ENCODE measurements at places on chromosomes 11 and 22.

- no peak for DNase-seq
Measured at GRCh38 chr11:133064152-133064877, 468.0 kb downstream of the OPCML start.

DNA sequence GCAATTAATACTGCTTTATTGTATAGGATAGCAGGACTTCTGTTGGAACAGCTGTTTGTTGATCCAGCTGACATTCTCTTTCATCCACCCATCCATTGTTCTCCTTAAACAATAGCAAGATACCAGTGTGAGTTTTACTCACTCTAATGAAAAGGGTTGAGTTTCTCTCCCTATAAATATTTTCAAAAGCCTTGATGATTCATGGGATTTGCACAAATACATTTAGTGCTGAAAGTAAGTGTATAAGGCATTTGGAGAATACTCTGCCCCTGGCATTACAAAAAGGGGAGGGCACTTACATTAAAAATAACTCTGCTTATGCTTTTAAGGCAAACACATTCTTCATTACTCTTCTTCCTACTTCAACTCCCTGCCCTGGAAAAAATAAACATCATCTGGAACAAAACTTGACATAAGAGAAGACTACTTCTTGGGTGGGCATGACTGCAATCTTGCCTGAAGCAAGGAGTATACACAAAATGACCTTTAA lies 634.9 kb downstream of the METTL15 start:
- DNase-seq, result no peak

DNA sequence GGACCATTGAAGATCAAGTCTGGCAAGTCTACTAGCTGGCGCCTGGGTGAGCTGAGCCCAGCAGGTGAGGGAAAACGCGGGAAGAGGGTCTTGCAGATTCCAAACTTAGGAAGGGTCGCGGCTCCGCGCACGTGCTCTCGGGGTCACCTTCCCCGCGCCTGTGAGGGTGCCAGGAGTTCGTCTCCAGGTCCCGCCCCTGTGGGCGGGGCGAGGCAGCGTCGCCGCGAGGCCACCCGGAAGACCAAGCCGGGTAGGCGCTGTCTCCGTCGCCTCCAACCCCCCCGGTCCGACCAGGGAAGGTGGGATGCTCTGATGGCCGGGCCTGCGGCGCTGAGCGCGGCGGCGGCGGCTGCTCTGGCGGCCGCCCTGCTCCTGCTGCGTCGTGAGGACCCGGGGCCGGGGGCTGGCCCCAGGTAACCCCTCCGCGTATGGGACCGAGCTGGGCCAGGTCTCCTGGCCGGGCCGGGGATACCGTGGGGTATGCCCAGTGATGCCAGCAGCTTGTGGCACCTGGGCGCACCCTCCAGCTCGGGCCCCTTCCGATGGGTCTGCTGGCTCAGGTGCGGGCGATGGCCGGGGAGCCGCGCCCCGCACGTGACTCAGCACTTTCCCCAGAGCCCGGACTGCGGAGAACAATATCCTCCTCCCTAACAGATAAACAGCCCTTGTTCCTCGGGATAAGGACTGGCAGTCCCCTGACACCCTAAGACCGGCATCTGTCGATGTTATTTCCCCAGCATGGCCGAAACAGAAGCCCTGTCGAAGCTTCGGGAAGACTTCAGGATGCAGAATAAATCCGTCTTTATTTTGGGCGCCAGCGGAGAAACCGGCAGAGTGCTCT lies at the start of gene HTATIP2:
TSS of gene HTATIP2 (plus strand) at position 215 of the 841 bp plus-strand sequence. CDS start at position 739, 524 bp downstream.
- DNase-seq, result peak; percentile 70

DNA sequence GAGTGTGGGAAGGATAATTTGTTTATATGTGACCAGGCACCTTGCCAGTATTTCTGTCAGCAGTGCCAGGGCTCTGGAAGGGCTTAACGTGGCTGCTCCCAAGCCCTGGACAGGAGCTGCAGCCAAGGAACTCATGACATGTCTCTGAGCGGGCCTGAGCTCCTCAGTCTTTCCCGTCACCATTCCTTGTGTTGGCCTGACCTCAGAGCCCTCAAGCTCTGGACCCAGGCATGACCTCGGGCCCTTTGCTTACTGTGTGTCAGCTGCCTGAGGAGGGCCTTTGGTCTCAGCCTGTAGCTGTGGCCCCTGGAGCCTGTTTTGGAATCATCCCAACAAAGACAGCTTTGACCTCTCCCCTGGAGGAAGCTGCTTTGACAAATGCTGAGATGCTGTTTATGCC lies 264.1 kb upstream of the PLET1 start:
- no peak for DNase-seq

DNA sequence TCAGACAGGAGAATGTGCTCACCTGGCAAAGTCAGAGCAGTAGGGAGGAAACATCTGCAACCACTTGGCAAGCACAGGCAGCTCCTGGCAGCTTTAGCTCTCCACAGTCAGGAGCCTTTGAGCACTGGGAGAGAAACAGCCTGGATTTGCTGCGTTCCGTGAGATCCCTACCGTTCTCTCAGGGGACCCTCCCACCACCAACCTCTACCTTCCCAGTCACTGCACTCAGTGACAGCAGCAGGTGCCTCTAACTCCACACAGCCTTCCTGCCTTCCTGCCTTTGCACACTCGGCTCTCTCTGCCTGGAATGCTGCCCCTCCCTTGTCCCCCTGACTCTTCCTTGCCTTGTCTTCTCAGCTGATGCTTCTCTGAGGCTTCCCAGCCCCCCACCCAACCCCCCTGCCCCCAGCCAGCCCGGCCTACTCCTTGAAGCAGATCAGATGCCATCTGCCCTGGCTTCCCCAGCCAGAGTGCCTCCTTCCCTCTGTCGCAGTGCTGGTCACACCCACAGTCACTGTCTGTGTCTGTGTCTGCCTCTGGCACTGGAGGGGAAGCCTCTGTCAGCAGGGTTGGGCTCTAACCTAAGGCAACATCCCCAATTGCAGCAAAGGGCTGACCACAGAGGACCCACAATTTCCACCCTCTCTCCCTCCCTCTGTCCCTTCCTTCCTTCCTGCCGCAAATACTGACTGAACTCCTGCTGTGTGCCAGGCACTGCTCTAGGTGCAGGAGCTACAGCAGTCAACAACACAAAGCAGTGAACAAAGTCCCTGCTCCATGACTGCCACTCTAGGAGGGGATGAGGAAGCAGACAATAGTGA lies 14.9 kb upstream of the TSKU start:
- no peak for DNase-seq

DNA sequence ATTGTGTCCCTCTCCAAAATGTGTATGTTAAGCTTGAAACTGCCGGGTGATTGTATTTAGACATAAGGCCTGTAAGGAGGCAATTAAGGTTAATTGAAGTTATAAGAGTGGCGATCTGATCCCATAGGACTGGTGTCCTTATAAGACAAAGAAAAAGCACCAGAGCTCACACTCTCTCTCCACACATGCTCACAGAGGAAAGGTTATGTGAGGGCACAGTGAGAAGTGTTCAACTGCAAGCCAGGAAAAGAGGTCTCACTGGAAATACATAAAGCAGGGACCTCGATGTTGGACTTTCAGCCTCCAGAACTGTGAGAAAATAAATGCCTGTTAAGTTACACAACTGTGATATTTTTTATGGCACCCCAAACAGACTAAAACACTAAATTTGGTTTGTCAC lies 1233.8 kb upstream of the CNTN5 start:
- DNase-seq, result no peak

- no peak for DNase-seq
Measured at GRCh38 chr11:110991661-110992355, 253.7 kb upstream of the POU2AF2 start.

GRCh38 chr22:37243402-37244113 lies 511 bp downstream of the RAC2 start:
- DNase-seq, result peak; percentile 37

DNA sequence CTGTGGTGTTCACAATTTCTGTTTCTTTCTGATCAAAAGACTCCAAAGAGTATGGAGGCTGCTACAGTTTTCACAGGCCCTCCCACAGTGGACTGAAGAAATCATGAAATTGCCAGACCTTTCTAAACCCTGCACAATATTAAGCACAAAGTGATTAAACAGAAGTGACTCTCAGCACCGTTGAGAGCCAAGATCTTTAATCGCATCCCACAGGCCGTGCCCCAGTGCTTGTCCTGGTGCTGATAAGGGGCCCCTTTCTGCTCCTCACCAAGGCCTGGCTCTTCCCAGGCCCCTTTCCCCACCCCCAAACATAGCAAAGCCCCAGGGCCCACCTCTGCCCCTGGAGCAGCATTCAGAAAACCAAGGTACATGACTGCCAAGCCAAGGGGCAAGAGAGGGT lies 57.4 kb upstream of the BMAL1 start:
- no peak for DNase-seq

DNA sequence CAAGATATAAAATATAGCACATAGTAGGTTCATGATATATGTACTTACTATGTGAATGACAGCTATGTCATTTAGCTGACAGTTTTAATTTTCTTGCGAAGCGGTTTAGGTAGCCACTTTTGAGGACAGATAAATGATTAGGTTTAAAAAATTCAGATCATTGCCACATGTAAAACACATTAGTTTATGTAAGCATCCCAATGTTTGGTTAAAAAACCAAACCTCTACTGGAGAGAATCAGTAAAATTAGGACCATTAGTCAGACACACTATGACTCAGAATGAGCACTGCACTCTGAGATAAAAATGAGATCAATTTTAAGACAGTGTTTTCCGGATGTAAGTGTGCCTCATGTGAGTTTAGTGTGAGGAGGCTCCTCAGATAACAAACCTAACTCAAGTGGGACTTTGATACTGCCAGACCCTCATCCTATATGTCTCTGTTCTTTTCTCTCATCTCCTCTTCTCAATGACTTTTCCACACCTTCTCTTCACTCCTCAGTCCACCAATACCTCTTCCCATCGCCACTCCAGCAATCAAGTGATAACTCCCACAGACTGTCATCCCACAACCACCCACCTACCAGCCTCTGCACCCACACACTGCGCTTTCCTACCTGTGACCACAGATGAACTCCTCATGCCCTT lies 6.8 kb upstream of the OR2AT4 start:
- DNase-seq, result no peak

GRCh38 chr11:24609192-24610119 lies 112.6 kb downstream of the LUZP2 start:
- DNase-seq, result no peak

DNA sequence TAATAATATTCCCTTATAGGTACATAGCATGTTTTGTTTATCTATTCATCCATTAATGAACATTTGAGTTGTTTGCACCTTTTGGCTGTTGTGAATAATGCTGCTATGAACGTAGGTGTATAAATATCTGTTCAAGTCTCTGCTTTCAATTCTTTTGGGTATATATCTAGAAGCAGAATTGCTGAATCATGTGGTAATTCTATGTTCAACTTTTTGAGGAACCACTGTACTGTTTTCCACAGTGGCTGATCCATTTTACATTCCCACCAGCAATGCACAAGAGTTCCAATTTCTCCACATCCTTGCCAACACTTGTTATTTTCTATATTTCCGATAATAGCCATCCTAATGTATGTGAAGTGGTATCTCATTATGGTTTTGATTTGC lies 51.2 kb upstream of the CWF19L2 start:
- no peak for DNase-seq

GRCh38 chr11:128210148-128210940 lies 377.0 kb downstream of the ETS1 start:
- no peak for DNase-seq

DNA sequence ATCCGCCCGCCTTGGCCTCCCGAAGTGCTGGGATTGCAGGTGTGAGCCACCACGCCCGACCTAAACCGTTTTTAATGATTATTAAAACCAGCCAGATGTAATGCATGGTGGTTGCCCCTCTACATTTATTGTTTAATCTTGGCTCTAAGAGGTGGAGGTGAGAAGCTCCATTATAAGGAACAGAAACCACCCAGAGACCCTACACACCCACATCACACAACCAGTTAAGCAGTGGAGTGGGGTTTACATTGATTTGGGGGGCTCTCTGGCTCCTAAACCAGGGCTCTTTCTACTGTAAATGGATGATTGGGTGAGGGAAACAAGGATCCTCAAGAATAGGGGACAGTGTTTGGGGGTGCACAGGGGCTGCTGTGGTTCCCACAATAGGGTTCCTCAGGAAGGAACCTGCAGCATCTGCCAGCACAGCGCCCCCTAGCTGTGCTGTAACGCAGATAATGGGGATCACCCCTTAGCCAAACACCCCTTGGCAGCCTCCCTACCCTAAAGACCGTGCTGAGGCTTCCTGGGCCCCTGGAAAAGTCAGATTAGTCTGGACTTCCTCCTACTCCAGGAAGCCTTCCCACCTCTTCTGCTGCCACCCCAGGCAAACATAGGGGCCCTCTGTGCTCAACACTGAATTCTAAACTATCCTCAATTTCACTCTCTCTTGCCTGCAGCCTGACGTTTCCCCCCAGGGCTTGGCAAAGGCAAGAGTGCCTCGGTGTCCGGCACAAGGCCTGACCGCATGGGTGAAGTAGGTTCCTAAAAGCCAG lies 2.4 kb downstream of the MPST start:
- DNase-seq, result peak; percentile 83

DNA sequence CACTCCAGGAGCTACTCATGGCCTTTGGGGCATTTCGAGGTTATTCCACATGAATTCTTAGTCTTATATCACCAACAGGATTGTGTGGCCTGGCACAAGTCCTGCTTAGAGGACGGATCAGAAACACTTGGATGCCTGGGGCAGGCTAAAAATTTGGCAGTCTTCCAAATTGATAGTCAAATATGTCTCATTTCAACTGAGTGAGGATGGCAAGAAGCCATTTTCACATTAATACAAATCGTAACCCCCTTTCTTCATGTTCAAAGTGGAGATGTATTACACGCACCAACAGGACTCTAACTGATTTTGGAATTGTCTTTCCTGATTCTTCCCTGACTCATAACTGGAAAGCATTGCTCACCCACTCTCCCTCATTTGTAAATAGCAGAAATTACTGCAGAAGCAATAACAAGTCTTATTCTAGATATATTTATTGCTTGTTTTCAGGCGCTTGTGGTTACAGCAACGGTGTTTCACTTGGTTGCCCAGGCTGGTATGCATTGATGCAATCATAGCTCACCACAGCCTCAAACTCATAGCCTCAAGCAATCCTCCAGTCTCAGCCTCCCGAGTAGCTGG lies 10.3 kb upstream of the CCDC86 start:
- no peak for DNase-seq

DNA sequence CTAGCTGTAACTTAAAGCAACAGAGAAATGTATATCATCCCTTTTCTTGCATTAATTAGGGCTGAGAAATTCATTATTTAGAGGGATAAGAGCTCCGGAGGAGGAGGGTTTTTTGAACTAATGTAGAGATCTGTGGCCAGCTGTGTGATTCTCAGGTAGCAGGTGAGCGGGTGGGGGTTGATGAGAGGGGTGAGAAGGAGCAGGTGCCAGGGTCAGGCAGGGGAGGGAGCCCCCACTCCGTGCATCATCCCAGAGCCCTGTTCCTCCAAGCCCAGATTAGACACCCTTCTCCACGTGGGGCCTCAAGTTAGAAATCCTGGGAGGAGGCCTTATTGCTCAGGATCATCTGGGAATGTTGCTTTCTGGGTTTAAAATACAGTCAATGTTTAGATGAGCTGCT lies 24.9 kb downstream of the ZBTB16 start:
- no peak for DNase-seq

Measured in natural killer cell (primary cell).